HCT116 (cell line): ENCODE measurements at places on chromosomes 2 and 18. TPM values are rescaled to one million over a fixed set of nuclear protein-coding genes. Genes with fewer than 3 reads are reported as not detected.

The FAM110C gene
- 20.3 TPM for total RNA-seq

DNA sequence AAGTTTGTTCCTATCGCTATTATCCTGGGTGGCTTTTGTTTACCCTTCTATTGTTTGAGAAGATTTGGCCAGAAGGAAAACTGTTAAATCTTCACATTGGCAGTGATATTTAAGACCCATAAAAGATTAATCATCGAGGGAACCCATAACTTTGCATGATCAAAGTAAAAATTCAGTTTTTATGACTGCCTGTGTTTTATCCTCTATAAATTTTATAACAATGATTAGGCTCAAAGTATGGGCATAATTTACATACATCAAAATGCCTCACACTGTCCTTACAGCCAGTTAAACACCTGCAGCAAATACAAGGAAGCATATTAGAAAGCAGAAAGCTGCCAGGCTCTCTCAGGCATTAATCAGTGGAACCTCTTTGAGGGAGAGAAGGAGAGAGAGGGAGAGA is 289.1 kb downstream of the ICOS start:
- no peaks in the 10 kb centered on the region for H3K36me3 ChIP-seq
- no peak overlapping the region for H3K4me3 ChIP-seq

The CAPN13 gene
- total RNA-seq, result 0.25 TPM

- no peak overlapping the region for H3K27ac ChIP-seq
- peaks cover 5% of the 10 kb centered on the region; the same call in 1 of the 2 replicates for H3K27me3 ChIP-seq
- no peaks in the 10 kb centered on the region for H3K36me3 ChIP-seq
These were observed 134.5 kb downstream of the CLIP4 start for GRCh38 chr2:29249666-29250253.

GRCh38 chr2:14991723-14992122 is 359.2 kb downstream of the LRATD1 start:
- H3K27me3 ChIP-seq, result no peaks in the 10 kb centered on the region; the same call in 1 of the 2 replicates
- H3K36me3 ChIP-seq, result no peaks in the 10 kb centered on the region
- no peaks in the 10 kb centered on the region for H3K4me1 ChIP-seq
- no peak for DNase-seq

The NEB gene
- total RNA-seq, result 0.34 TPM

GRCh38 chr2:165305391-165306096 is 66.3 kb downstream of the SCN2A start:
- H3K27me3 ChIP-seq, result peaks cover 10% of the 10 kb centered on the region
- H3K4me1 ChIP-seq, result no peaks in the 10 kb centered on the region
- no peak overlapping the region for H3K27ac ChIP-seq
- H3K36me3 ChIP-seq, result no peaks in the 10 kb centered on the region

DNA sequence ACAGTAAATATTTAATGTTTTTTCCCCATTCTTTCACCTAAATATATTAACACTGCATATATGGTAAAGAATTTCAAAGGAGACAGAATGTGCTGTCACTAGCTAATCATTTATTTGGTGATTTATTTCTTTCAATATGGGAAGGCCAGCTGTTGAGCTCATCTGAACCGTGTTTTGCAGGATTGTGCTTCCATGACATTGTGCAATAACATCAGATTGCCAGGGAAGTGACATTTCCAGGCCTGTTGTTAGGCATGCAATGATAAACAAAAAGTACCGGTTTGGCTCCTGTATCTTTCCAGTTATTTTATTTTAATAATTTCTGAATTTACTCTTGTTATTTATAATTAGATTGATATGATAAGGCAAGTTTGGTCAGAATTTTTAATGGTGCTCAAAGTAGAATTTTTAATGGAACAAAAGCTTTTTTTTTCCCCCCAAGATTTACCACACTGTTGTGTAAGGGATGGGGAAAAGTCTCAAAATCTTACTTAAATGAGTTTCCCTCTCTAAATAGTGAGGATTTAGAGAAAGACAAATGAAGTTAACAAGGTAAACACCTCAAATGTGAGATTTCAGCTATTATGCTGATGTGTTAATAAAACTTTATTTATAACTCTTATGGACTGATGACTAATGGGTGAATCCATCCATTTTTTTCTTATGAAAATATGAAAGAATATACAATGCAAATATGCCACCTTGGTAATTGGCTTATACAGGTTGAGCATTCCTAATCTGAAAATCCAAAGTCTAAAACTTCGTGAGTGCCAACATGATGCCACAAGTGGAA is 52.7 kb downstream of the MALT1 start:
- no peaks in the 10 kb centered on the region for H3K27me3 ChIP-seq
- H3K27ac ChIP-seq, result no peak overlapping the region
- peaks cover 4% of the 10 kb centered on the region; the same call in 1 of the 2 replicates for H3K36me3 ChIP-seq

- no peaks in the 10 kb centered on the region for H3K36me3 ChIP-seq
- H3K27me3 ChIP-seq, result no peaks in the 10 kb centered on the region
- no peak for DNase-seq
- H3K4me1 ChIP-seq, result peaks cover 42% of the 10 kb centered on the region
These were observed 46.0 kb upstream of the SERTAD2 start for GRCh38 chr2:64699712-64700111.

DNA sequence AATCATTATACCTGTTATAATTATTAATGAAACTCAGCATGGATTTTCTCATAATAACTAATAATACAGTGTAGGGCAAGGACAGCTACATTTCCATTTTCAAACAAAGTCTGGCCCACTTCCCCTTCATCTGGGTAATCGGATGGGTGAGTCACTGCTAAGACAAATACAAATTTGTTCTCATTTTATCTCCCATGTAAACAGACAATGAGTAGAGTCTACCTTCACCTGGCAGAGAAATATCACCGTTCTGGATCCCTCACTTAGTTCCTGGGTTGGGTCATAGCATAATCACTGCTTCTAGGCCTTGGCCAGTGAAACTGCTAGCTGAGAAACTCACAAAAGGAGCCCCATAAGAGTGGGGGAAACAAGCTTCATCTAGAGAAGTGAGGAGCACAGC is 9.2 kb downstream of the CNTNAP5 start:
- no peaks in the 10 kb centered on the region for H3K4me1 ChIP-seq
- H3K27me3 ChIP-seq, result no peaks in the 10 kb centered on the region
- H3K36me3 ChIP-seq, result no peaks in the 10 kb centered on the region
- no peak overlapping the region for H3K4me3 ChIP-seq
- no peak overlapping the region for H3K27ac ChIP-seq

DNA sequence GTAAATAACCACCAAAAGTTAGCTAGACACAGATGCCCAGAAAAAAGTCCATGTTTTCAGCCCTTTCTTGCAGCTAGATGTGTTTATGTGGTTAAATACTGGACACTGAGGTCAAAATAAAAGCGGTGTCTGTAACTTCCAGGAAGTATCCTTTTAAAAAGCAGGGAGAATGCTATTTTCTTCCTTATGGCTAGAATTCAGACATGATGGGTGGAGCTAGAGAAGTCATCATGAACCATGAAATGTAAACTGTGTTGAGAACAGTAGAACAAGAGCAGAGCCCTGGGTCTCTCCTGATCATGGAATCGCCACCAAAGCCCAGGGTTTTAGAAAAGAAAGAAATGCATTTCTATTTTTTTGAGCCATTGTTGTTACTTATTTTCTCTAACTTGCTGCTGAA is 41.3 kb upstream of the GALNT3 start:
- peaks cover 4% of the 10 kb centered on the region for H3K4me1 ChIP-seq
- no peaks in the 10 kb centered on the region for H3K27me3 ChIP-seq
- H3K36me3 ChIP-seq, result no peaks in the 10 kb centered on the region
- H3K27ac ChIP-seq, result no peak overlapping the region
- no peak for DNase-seq
- no peak overlapping the region for H3K4me3 ChIP-seq

- H3K4me3 ChIP-seq, result no peak overlapping the region
- H3K27ac ChIP-seq, result no peak overlapping the region
- no peaks in the 10 kb centered on the region for H3K27me3 ChIP-seq
- no peak for DNase-seq
- no peaks in the 10 kb centered on the region for H3K36me3 ChIP-seq
- no peaks in the 10 kb centered on the region for H3K4me1 ChIP-seq
These were observed 136.2 kb downstream of the CDH2 start for GRCh38 chr18:28040716-28041115.

DNA sequence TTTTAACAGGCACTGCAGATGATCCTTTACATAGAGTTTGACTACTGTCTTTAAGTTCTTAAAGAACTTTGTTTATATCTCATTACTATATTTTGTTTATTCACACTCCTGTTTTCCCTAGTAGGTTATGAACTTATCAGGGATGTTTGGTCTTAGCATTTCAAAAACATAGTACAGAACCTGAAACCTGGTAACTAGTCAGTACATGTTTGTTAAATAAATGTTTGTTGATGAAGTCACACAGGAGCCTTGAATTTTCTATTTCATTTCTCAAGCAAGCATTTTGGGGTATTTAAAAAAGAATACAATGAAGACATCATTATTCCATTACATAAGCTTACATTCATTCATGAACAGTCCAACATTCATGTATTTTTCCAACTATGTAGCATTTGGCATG is 280.3 kb upstream of the ZSWIM2 start:
- H3K4me3 ChIP-seq, result no peak overlapping the region
- DNase-seq, result no peak
- H3K27me3 ChIP-seq, result no peaks in the 10 kb centered on the region

DNA sequence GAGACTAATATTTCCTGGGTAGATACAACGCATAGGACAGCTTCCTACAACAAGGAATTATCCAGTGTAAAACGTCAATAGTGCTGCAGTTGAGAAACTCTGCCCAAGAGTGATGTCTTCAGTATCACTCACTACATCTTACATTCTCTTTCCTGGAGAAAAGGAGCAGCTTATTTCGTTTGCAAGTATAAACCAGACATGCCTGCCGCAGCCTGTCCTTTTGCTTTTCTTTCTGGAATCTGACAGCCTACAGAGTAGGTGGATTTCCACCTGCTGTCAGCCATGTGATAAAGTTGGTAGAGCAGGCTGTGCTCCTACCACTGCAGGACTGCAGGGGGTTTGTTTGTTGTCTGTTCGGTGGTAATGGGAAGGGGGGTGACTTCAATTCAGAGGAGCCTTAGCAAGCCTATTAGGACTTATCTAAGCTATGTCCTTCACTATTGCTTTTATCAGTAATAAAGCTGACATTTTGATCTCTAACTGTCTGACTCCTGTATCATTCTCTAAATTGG is 439.1 kb downstream of the GRB14 start:
- H3K36me3 ChIP-seq, result no peaks in the 10 kb centered on the region
- H3K4me3 ChIP-seq, result no peak overlapping the region
- no peaks in the 10 kb centered on the region for H3K4me1 ChIP-seq
- H3K27ac ChIP-seq, result no peak overlapping the region

GRCh38 chr2:155141418-155141817 is 442.9 kb downstream of the KCNJ3 start:
- no peak overlapping the region for H3K27ac ChIP-seq
- H3K4me1 ChIP-seq, result no peaks in the 10 kb centered on the region
- no peaks in the 10 kb centered on the region for H3K27me3 ChIP-seq
- H3K36me3 ChIP-seq, result no peaks in the 10 kb centered on the region

GRCh38 chr2:108925735-108926134 is 63.3 kb downstream of the EDAR start:
- no peaks in the 10 kb centered on the region for H3K27me3 ChIP-seq
- peaks cover 4% of the 10 kb centered on the region; the same call in 1 of the 2 replicates for H3K4me1 ChIP-seq
- H3K27ac ChIP-seq, result no peak overlapping the region
- no peak overlapping the region for H3K4me3 ChIP-seq
- DNase-seq, result no peak

DNA sequence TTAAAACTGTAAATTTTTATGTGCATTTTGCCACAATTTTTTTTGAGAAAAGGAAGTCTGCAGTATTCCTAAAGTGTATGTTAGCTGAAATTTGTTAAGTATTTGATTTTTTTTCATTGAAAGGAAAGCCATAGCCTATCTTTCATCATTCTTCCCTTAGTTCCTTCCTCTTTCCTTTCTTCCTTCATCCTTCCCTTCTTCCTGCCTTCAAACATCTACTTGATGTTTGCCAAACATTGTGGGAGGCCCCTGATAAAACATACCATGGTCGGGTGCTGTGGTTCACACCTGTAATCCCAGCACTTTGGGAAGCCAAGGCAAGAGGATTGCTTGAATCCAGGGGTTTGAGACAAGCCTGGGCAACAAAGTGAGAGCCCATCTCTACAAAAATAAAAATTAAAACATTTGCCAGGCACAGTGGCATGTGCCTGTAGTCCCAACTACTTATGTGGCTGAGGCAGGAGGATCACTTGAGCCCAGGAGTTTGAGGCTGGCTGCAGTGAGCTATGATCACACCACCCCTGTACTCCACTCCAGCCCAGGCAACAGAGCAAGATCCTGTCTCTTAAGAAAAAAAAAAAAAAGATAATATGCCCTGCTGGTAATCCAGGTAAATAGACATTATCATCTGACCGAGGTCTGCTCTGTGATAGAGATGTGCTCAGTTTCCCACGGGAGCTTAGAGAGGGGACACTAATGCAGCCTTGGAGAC is 278.4 kb upstream of the STON1 start:
- H3K27ac ChIP-seq, result no peak overlapping the region
- no peaks in the 10 kb centered on the region for H3K27me3 ChIP-seq
- H3K4me1 ChIP-seq, result peaks cover 14% of the 10 kb centered on the region

DNA sequence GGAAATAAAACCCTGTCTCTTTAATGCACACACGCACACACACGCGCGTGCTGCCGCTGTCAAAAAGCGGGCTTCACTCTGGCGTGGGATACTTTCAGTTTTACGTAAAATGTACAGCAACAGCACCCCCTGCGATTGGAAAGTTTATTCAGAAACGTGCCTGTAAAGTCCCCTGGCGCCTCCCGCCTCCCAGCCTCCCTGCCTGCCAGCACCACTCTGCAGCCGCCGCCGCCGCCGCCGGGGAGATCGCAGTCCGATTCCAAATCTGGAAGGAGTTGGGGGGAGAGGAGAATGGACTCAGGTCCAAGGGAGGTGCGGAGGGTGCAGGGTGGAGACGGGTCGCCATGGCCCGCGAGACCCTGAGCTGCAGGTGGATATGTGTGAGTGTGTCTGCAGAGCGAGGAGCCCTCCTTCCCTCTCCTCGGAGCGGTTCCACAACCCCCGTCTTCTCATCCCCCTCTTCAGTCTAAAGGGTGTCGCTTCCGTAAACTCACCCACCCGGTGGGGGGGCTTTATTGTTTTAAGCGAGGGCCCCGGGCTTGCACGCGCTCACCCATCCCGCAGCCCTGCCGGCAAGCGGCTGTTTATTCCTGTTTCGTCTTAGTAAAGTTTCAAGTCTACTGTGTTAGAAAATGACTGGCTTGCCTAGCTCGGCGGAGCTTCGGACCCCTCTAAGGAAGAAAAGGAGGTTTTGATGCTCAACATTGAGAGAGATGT is 1.8 kb upstream of the BCL11A start:
- peak overlapping the region; percentile 67 for H3K4me3 ChIP-seq
- peak; percentile 36 for DNase-seq
- no peaks in the 10 kb centered on the region for H3K36me3 ChIP-seq
- H3K27ac ChIP-seq, result no peak overlapping the region

- no peaks in the 10 kb centered on the region for H3K4me1 ChIP-seq
- DNase-seq, result no peak
- no peaks in the 10 kb centered on the region for H3K27me3 ChIP-seq
- no peaks in the 10 kb centered on the region for H3K36me3 ChIP-seq
These were observed 29.3 kb upstream of the HS6ST1 start for GRCh38 chr2:128347701-128348539.

DNA sequence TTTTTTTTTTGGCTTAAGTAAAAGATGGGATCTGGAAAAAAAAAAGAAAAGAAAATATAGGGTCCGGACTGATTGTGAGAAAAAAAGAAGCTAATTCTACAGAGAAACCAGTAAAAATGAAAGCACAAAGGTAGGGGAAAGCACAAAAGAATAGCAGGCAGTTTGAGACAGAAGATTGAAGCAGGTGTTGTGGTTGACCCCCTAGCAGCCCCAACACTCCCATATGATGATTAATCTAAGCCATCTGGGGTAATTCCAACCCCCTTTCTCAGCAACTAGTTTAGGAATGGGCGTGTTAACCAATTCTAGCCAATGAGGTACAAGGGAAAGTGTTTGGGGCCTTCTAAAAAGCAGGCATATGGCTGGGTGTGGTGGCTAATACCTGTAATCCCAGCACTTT is 77.0 kb downstream of the MBD2 start:
- peaks cover 25% of the 10 kb centered on the region for H3K4me1 ChIP-seq
- H3K36me3 ChIP-seq, result no peaks in the 10 kb centered on the region
- no peak for DNase-seq
- no peaks in the 10 kb centered on the region for H3K27me3 ChIP-seq
- H3K4me3 ChIP-seq, result no peak overlapping the region
- no peak overlapping the region for H3K27ac ChIP-seq
